Lung (tissue), 17 donors: ENCODE measurements at places on chromosomes 3 and 15.

DNA sequence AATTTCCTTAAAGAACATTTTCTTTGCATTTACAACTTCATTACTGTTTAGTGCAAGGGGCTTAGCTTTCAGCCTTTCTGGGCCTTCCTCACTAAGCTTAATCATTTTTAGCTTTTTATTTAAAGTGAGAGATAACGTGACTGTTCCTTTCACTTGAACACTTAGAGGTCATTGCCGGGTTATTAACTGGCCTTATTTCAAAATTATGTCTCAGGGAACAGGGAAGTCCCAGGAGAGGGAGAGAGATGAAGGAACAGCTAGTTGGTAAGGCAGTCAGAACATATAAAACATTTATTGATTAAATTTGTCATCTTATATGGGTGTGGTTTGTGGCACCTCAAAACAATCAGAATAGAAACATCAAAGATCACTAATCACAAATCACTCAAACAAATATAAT lies 268.7 kb downstream of the TIGIT start:
- H3K36me3 ChIP-seq = no peaks in the 10 kb centered on the region
- DNase-seq = peak; percentile 23
- no peak overlapping the region for H3K4me3 ChIP-seq

DNA sequence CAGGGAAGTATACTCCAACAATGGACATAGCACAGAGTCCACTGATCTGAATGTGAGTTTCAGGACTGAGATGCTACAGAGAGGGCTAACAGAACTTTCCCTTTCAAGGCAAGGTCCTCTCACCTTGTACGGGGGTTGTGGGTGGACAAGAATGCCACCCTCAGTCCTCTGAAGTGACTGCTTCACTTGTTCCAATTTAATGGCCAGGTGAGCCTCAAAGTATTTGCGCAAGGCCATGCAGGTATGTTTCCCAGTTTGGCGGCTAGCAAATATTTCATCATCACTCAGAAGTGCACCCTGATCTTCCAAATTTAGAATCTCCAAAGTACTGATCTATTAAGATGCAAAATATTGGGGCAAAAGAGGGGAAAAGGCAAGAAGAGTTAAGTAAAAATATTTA lies 38.1 kb downstream of the RBM15B start:
- no peak for DNase-seq
- H3K36me3 ChIP-seq = peaks cover 22% of the 10 kb centered on the region
- no peak overlapping the region for H3K4me3 ChIP-seq
- H3K27ac ChIP-seq = no peak overlapping the region
- no peaks in the 10 kb centered on the region for H3K27me3 ChIP-seq

GRCh38 chr15:44710236-44711095 lies 657 bp downstream of the PATL2 start:
- no peaks in the 10 kb centered on the region for H3K27me3 ChIP-seq
- peaks cover under 1% of the 10 kb centered on the region for H3K36me3 ChIP-seq
- H3K4me1 ChIP-seq = peaks cover 14% of the 10 kb centered on the region
- peak overlapping the region; percentile 75 for H3K27ac ChIP-seq
- peak; percentile 40 for DNase-seq
- peak overlapping the region; percentile 65 for H3K4me3 ChIP-seq

DNA sequence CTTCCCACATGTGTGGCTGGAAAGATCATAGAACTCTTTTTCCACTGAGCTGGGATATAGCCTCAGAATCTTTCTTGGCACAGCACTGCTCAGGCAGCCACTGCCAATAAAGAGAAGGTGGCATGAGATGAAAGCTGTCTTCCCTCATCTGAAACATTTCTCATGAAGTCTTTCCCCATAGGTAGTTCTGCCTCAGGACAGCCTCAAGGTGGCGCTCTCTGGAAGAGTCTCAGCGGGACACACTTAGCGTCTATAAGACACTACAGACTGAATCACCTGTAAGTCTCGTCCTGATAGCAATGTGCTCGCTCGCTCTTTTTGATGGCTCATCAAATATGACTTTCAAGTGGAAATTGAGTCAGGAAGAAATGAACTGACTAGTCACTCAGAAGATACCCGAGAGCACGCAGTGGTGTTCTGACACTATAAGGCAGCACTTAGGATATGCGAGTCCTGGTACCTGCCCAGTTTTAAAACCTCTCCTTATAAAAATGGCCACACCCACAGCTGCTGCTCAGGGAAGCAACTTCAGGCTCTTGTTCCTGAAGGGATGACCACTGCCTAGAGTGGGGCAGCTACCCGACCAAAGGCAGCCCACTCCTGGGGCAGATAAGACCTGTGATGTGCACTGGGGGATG lies 269.5 kb downstream of the SUCLG2 start:
- H3K27ac ChIP-seq = no peak overlapping the region
- peak; percentile 33 for DNase-seq
- H3K27me3 ChIP-seq = no peaks in the 10 kb centered on the region
- no peak overlapping the region for H3K4me3 ChIP-seq
- H3K4me1 ChIP-seq = peaks cover 12% of the 10 kb centered on the region

DNA sequence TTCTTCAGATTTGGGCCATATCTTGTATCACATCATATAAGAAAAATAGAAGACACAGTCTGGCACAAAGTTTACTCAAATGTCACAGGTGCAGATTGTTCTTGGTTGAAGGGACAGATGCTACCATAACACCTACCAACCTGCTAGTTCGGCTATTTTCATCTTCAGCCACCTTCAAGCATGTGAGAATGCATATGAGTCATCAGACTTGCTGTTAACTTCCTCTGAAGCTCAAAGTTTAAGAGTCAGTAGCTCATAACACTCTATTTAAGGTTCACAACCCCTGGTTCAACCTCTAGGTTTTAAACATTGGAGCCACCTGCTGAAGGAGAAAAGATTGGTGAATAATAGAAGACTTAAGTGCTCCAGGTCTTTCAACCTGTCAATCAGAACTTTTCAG lies 522.8 kb downstream of the NLGN1 start:
- no peaks in the 10 kb centered on the region for H3K27me3 ChIP-seq
- H3K27ac ChIP-seq = no peak overlapping the region
- H3K36me3 ChIP-seq = no peaks in the 10 kb centered on the region
- no peaks in the 10 kb centered on the region for H3K4me1 ChIP-seq

DNA sequence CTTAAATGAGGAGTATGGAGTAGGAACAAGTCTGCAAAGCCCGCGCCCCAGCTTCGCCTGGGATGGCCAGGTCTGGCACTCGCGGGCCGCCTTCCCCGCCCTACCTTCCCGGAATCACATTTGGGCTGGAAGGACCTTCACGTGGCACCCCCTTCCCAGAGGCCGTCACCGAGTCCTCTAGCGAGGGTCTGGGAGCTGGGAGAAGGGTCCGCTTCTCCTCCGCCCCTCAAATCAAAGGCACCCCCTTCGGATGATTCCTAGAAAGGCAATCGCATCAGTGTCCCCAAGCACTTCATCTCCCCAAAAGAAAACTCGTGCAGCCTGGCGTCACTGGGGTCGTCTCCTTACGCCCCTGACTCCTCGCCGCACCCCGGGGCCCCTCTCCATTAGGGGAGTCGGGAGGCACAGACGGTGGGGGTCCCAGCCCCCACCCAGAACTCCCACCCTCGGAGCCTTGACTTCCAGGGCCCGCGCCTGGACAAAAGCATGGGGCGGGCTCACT lies 380 bp downstream of the MYLK start:
- no peaks in the 10 kb centered on the region for H3K4me1 ChIP-seq
- H3K27ac ChIP-seq = no peak overlapping the region
- no peaks in the 10 kb centered on the region for H3K27me3 ChIP-seq
- no peaks in the 10 kb centered on the region for H3K36me3 ChIP-seq

DNA sequence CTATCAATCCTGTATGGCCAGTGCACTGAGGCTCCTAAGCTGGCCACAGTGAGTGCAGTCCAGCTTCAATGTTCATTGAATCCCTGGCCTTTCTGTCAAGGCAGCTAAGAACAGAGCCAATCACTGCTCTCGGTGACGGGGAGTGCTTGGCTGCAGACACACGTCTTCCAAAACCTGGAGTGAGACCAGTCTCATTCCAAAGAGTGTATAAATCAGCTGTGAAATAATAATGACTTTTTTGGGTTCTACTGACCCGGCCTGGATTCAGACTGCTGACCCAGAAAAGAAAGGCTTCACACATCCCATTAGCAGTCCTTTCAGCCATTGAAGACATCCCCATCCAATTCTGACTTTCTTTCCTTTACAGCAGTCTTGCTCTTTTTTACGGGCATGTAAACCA lies 665.5 kb downstream of the GBE1 start:
- no peaks in the 10 kb centered on the region for H3K27me3 ChIP-seq
- no peaks in the 10 kb centered on the region for H3K36me3 ChIP-seq
- no peak for DNase-seq

DNA sequence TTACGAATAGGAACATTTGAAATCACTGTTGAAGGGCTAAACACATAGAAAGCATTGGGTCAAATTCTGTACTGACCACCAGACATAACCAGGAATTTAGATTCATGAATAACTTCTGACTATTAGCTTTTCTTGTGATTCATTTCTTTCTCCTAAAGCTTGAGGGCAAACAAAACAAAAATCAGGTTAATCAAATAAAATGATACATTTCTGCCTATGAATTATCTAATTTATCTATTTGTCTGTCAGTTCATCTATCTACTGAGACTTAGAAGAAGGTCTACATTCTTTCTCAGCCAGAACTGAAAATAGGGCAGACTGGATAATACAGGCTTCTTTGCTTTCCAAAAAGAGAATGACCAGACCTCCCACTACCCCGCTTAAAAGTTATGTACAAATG lies 65.9 kb upstream of the ST3GAL6 start:
- H3K36me3 ChIP-seq = no peaks in the 10 kb centered on the region
- no peak overlapping the region for H3K4me3 ChIP-seq
- H3K27me3 ChIP-seq = no peaks in the 10 kb centered on the region
- H3K4me1 ChIP-seq = no peaks in the 10 kb centered on the region
- DNase-seq = no peak
- H3K27ac ChIP-seq = no peak overlapping the region

DNA sequence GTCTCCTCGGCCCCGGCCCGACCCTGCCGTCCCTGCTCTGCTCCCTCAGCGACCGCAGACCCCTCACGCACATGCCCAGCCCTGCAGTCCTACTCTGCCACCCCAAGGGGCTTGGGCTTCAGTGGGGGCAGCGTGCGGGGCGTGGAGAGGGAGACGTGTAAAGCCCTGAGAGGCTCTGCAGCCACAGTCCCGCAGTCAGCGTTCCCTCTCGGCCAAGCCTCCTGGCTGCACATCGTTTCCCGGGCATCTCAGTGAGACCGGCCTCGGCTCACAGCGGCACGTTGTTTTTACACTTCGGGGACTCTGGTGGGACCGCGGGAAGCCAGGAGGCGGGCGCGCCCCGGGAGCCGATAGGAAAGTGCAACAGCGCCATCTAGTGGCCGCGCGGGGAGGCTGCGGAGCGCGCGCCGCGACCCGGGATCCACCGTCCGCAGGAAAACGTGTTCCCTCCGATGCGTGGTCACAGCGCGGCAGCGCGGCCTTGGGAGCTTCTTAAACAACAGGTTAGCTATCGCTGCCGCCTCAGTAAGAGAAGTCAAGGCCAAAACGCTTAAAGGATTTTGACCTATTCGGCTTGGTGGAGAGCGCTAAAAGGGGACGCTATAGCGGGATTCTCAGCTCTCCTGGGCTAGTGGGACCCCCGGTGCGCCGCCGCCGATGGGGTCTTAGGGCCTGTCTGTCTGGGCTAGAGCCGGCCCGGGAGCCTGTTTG lies 226.8 kb upstream of the IGF1R start:
- H3K27ac ChIP-seq = no peak overlapping the region
- H3K36me3 ChIP-seq = no peaks in the 10 kb centered on the region
- no peak overlapping the region for H3K4me3 ChIP-seq

GRCh38 chr15:84402856-84403608 lies 167.5 kb downstream of the GOLGA6L4 start:
- no peak overlapping the region for H3K4me3 ChIP-seq
- no peak overlapping the region for H3K27ac ChIP-seq
- no peaks in the 10 kb centered on the region for H3K36me3 ChIP-seq
- no peaks in the 10 kb centered on the region for H3K27me3 ChIP-seq
- H3K4me1 ChIP-seq = no peaks in the 10 kb centered on the region
- DNase-seq = no peak

DNA sequence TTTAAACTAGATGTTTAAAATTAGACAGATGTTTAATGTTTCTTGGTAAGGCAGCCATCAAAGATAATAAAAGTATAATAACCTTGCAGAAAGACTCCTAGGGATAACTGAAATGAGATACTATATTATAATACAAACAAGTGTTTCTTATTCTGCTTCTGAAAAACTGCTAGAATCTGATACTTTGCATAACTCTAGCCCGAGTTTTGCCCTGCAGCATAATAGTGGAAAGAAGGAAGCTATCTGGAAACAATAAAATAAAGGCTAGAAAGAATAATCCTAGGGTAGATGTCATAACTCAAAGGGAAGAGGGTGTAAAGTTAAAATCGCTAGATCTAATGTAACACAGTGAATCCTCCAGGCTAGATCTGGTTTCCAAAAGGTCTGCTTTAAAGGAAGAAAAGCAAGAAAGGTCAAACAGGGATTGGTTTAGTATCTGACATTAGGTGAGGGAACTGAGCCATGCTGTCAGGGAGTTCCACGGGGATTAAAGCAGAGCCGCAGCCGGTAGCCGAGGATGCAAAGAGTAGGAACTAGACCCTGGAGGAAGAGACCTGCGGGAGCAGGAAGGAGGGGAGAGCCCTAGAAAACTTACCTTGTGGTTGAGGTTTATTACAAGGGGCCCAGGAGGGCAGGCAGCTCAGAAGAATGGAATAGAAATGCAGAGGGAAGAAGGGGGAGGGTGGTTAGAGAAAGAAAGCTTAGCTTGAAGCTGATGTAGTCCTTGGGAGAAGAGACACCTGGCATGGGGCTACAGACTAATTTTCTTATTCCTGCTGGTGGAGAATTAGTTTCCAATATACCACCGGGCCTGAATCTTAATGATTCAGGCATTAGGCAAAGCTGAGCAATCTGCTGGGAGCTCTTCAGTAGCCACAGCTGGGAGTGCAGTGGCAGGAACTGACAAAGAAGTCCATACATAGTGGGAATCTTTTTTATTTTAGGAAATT lies 46.1 kb upstream of the TUSC7 start:
- peak; percentile 55 for DNase-seq
- no peaks in the 10 kb centered on the region for H3K27me3 ChIP-seq
- H3K36me3 ChIP-seq = no peaks in the 10 kb centered on the region
- H3K27ac ChIP-seq = no peak overlapping the region
- H3K4me3 ChIP-seq = no peak overlapping the region

- H3K4me3 ChIP-seq = no peak overlapping the region
- H3K36me3 ChIP-seq = peaks cover 28% of the 10 kb centered on the region
- no peak overlapping the region for H3K27ac ChIP-seq
- H3K4me1 ChIP-seq = no peaks in the 10 kb centered on the region
Observed at GRCh38 chr15:65595960-65596359, 15.0 kb downstream of the INTS14 start.

- no peaks in the 10 kb centered on the region for H3K27me3 ChIP-seq
- H3K4me3 ChIP-seq = no peak overlapping the region
- no peak for DNase-seq
- H3K36me3 ChIP-seq = no peaks in the 10 kb centered on the region
- H3K27ac ChIP-seq = no peak overlapping the region
Observed at GRCh38 chr3:174540116-174540908, 318.8 kb upstream of the NAALADL2 start.

GRCh38 chr3:143337387-143337786 lies 217.8 kb downstream of the CHST2 start:
- H3K27me3 ChIP-seq = no peaks in the 10 kb centered on the region
- H3K4me3 ChIP-seq = no peak overlapping the region
- H3K36me3 ChIP-seq = no peaks in the 10 kb centered on the region
- no peak overlapping the region for H3K27ac ChIP-seq
- DNase-seq = no peak

GRCh38 chr3:15051531-15051930 lies 13.6 kb downstream of the MRPS25 start:
- no peak overlapping the region for H3K4me3 ChIP-seq
- no peaks in the 10 kb centered on the region for H3K27me3 ChIP-seq
- H3K4me1 ChIP-seq = no peaks in the 10 kb centered on the region
- no peak overlapping the region for H3K27ac ChIP-seq

- no peaks in the 10 kb centered on the region for H3K36me3 ChIP-seq
- H3K27me3 ChIP-seq = no peaks in the 10 kb centered on the region
- H3K27ac ChIP-seq = no peak overlapping the region
- no peak for DNase-seq
- H3K4me1 ChIP-seq = no peaks in the 10 kb centered on the region
- H3K4me3 ChIP-seq = no peak overlapping the region
Observed at GRCh38 chr3:46183330-46183729, 24.8 kb downstream of the CCR1 start.
